ENCODE measurements at places on chromosomes 5 and 9.

DNA sequence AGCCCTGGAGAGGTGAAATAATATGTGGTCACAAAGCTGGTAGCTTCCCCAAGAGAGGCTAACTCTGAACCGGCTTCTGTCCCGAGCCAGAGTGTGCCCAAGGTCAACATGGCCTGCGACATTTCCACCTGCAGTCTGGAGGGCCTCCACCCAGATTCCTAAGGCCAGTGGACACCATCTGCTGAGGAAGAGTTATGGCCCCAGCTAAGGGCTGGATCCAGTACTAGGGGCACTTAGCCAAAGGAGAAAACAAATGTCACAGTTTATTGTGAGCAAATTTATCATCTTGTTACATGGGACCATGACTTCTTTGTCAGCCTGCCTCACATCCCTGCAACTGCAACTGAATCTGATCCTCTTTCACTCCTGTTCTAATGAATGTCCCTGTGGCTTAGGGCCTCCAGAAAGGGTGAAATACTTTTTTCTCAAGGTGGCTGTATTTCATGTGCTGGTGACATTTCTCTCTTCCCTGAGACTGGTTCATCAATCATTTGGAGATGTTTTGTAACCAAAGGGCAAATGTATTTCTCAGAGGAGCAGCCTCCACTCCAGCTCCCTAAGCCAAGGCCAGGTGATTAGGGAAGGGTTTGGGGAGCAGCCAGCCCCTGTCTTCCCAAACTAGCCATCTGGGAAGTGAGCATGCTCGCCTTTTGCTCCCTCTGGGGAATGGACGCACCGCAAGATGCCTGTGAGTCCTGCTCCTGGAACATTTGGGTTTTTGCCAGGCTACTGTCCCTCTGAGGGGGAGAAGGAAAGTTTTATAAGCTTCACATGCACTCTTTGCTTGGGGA, 148.3 kb downstream of the CMYA5 start:
- DNase-seq = no peak

DNA sequence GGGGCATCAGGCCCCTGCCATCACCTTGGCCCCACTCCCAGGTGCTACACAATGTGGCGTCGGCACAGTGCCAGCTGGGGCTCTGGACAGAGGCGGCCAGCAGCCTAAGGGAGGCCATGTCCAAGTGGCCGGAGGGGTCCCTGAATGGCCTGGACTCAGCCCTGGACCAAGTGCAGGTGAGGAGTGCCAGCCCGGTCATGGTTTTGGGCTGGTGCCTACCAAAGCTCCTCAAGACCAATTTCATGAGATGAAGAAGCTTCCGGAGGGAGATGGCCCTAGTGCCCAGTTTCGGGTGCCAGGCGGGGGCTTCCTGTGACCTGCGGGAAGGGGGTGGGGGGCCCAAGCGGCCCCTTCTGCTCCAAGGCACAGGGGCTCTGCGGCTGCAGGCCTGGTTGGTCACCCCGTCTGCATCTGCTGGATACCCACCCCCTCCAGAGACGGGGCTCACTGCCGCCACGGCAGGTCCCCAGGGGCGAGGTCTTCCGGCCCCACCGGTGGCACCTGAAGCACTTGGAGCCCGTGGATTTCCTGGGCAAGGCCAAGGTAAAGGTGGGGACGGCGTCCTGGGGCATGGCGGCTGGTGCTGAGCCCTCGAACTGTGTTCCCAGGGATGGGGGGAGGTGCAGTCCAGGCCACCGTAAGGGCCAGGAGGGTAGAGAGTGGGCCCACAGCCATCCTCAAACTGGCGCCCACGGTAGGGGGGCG, 5.8 kb downstream of the NOXA1 start:
- DNase-seq = no peak

DNA sequence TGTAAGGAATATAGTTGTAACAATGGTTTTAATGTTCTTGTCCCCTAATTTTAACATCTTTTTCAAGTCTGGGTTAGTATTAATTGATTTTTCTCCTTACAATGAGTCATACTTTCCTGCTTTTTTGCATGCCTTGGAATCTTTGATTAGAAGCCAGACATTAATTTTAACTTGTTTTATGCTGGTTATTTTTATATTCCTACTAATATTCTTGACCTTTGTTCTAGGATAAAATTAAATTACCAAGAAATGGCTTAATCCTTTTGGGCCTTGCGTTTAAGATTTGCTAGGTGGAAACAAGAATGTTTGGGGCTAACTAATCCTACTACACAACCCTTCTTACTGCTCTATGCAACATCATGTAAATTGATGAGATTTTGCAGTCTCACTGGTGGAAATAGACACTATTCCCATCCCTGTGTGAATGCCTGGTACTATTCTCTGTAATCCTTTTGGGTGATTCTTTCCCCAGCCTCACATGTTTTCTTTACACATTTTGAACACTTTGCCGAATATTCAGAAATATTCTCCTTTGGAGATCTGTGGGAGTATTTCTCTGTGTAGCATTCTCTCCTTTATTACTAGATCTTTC, 47.2 kb downstream of the ZCCHC7 start:
- DNase-seq = no peak

DNA sequence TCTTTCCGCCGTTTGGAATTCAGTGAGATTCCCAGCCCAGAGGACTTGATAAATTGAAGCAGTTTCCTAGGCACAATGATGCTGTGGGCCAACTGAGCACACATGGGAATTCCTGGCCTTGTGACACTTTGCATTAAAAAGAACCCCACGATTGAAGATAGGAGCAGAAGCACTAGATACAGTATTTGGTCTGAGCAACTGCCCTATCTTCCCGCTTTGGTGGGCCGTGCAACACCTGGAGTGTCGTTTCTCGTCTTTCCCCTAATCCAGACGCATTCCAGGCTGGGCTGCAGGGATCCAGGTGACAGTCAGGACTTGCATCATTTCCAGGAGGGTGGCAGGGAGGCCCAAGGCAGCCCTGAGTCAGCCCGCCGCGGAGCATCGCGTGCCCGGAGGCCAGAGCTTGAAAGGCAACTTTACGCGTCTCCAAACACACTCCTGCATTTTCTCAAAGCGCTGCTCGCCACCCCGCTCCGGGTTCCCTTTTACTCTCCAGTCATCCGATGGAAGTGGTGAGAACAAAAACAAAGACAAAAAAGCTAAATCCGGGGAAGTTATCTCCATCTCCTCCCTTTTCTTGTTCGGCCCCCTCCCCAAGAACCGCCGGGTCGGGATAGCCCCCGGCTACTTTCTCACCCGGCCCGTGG, 753 bp upstream of the STC2 start:
- DNase-seq = no peak

GRCh38 chr5:152584103-152584502, 179.0 kb upstream of the NMUR2 start:
- DNase-seq = no peak

- no peak for DNase-seq
These were observed 186.1 kb downstream of the SNCAIP start for GRCh38 chr5:122498163-122498562.

GRCh38 chr5:122236270-122237040, 75.6 kb upstream of the SNCAIP start:
- no peak for DNase-seq

- no peak for DNase-seq
These were observed 243.8 kb downstream of the COX7C start for GRCh38 chr5:86861512-86861911.

GRCh38 chr9:137474271-137474670, 15.1 kb upstream of the NSMF start:
- DNase-seq = no peak

DNA sequence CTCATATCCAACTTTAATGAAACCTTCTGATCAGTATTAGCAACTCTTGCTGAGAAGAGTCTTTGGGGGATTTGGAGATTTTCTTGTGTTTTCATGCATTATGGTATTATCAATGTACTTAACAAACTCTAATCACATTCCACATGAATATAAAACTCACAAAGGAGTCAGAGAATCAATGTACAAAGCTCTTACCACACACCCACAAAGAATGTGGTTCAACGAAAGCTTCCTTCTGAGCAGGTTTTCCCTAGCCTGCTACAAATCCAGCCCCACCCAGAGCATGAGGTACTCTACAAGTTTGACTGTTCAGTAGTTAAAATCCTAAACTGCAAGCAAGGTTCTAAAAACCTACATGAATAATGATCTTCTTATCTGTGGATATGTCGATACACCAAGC, 210.1 kb downstream of the TARS1 start:
- DNase-seq = no peak

- no peak for DNase-seq
These were observed 20.4 kb upstream of the ARSI start for GRCh38 chr5:150323092-150323491.

DNA sequence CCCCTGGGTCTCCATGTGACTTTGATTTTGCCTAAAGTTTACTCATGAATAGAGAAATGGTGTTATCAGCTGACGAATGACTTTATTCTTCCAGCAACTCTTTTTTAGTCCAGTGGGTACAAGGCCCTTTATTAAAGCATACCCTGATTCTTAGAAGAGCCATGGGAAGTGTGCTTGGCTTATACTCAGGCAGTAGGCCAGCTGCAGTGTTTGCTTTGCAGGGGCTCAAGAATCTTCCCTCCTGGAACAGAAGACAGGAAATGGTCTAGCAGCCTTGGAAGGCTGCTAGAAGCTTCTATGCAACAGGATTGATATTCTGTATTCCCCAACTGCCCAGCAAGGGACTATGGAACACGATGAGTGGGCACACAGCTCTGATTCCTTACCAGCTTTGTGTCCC, 73.4 kb upstream of the PLPP6 start:
- DNase-seq = no peak

GRCh38 chr9:70407081-70407503, 7.4 kb downstream of the KLF9 start:
- peak; percentile 94 for DNase-seq

GRCh38 chr5:167378894-167379723, 912.3 kb upstream of the WWC1 start:
- DNase-seq = no peak

- no peak for DNase-seq
These were observed 109.8 kb downstream of the RGS3 start for GRCh38 chr9:113573046-113573958.

- no peak for DNase-seq
These were observed 280.0 kb downstream of the GAS1 start for GRCh38 chr9:86667307-86667706.

DNA sequence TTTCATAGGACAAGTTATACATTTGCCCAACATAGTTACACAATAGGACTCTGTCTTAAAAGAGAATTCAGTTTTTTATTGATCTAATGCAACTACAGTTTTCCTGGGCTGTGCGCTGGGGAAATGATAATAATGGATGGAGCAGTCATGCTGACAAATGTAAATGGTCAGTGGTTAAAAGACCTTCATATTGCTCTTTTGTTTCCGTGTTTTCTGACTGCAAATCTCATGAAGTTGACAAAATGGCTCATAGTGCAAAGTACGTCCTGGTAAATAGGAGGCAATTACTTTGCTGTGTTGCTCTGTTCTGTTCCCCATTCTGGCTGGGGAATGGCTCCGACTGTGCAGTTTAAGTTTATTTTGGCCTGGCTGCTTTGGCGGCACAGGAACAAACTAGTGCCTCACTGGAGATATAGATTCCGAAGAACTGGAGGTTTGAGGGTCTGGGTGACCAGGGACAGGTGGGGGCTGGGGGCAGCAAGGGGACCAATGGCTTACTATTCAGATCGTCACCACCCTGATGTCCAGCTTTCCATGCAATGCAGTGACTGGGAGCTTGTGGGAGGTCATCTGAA, 54.3 kb downstream of the PTTG1 start:
- no peak for DNase-seq

GRCh38 chr9:101388507-101388993, 3.7 kb upstream of the BAAT start:
- no peak for DNase-seq

DNA sequence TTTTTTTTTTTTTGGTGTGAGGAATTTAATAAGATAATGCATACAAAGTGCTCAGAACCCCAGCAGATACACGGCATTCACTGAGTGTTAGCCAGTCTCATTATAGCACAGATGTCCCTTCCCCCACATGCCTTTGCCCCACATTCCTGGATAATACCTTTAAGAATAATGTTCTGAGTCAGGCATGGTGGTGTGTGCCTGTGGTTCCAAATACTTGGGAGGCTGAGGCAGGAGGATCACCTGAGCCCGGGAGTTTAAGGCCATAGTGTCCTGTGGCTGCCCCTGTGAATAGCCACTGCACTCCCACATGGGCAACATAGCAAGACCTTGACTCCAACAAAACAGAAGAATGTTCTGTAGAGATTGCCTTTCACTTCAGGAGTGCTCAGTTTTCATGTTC, 24.2 kb upstream of the ANKRD18A start:
- no peak for DNase-seq

DNA sequence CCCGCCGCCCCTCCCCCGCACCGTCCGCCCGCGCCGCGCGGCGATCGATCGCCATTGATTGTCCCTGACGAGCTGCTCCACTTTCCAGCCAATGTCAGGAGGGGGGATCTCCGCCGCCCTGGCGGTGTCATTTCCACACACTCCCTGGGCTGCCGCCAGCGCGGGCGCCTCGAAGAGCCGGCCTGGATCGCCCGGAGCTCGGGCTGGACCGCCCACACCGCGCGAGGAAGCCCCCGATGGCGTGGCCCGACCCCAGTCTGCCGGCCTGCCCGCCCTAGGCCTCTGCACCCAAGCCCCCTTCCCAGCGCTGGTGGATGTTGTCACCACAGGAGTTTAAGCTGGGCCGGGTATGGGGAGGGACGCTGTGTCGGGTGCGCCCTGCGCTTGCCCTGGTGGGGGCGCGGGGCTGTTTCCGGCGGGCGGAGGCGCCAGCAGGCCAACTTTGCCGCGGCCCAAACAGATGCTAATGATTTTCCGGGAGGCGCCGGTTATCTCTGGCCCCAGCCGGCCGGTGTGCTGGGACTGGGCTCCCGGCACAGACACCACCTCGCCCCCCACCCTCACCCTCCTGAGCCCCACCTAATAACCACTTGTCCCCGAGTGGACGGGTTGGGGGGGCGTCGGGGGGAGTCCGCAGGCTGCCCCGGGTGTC, 10.6 kb upstream of the CXXC5 start:
- no peak for DNase-seq

All from AG09309 (cell line).